Stomach (tissue), 19 donors: ENCODE measurements at places on chromosomes 12 and 14.

DNA sequence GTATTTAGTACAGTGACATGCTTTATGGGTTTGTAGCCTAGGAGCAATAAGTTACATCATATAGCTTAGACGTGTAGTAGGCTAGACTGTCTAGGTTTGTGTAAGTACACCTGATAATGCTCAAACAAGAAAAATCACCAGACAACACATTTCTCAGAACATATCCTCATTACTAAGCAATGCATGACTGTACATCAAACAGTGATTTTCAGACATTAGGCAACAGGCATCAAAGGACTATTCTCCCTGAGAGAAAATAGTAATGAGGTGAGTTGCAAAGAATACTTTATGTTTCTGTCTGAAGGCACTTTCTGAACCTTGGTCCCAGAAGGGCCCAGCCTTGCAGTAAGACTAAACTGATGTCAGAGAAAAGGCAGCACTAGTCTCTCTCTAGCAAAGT, 48.4 kb upstream of the SYT10 start:
- no peak overlapping the region for H3K4me3 ChIP-seq
- DNase-seq, result no peak
- no peaks in the 10 kb centered on the region for H3K36me3 ChIP-seq
- no peak overlapping the region for H3K27ac ChIP-seq
- no peaks in the 10 kb centered on the region for H3K4me1 ChIP-seq

- no peak overlapping the region for H3K27ac ChIP-seq
- DNase-seq, result no peak
- no peaks in the 10 kb centered on the region for H3K27me3 ChIP-seq
- no peaks in the 10 kb centered on the region for H3K4me1 ChIP-seq
- no peaks in the 10 kb centered on the region for H3K36me3 ChIP-seq
These were observed 190.2 kb downstream of the FSCB start for GRCh38 chr14:44316647-44317440.

- DNase-seq, result no peak
- no peak overlapping the region for H3K4me3 ChIP-seq
- H3K27ac ChIP-seq, result no peak overlapping the region
- peaks cover 21% of the 10 kb centered on the region for H3K4me1 ChIP-seq
- H3K36me3 ChIP-seq, result no peaks in the 10 kb centered on the region
These were observed 19.2 kb downstream of the PELI2 start for GRCh38 chr14:56137453-56137807.

GRCh38 chr12:71848212-71848611, 8.7 kb downstream of the TBC1D15 start:
- H3K27me3 ChIP-seq, result no peaks in the 10 kb centered on the region
- no peak for DNase-seq
- peaks cover 61% of the 10 kb centered on the region for H3K4me1 ChIP-seq
- H3K4me3 ChIP-seq, result no peak overlapping the region
- no peak overlapping the region for H3K27ac ChIP-seq

DNA sequence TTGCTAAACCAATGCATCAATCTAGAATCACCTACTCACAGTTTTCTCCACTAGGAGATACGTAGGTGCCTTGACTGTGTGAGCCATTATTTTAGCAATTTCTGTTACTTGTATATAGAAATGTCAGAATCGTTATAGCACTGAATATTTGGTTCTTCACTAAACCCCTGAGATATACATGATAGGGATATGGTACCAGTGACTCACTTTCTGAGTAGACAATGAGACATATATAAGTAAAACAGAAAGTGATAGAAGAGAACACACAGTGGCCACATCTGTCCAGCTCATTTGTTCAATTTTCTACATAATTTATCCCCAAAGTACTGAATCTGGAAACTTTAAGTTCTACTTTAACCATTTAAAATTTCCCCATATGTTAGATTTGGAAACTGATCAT, 1505.5 kb upstream of the TMEM132C start:
- H3K36me3 ChIP-seq, result no peaks in the 10 kb centered on the region
- H3K27ac ChIP-seq, result no peak overlapping the region
- DNase-seq, result no peak
- H3K4me3 ChIP-seq, result no peak overlapping the region

- no peaks in the 10 kb centered on the region for H3K27me3 ChIP-seq
- H3K4me3 ChIP-seq, result no peak overlapping the region
- H3K4me1 ChIP-seq, result peaks cover 10% of the 10 kb centered on the region
These were observed 90.2 kb downstream of the NTN4 start for GRCh38 chr12:95700316-95700785.

GRCh38 chr12:123621101-123621500, 12.4 kb downstream of the EIF2B1 start:
- no peak overlapping the region for H3K27ac ChIP-seq
- H3K4me3 ChIP-seq, result no peak overlapping the region
- H3K4me1 ChIP-seq, result no peaks in the 10 kb centered on the region
- peaks cover 83% of the 10 kb centered on the region for H3K36me3 ChIP-seq
- DNase-seq, result no peak
- no peaks in the 10 kb centered on the region for H3K27me3 ChIP-seq

GRCh38 chr12:76206677-76207072, 122.2 kb upstream of the NAP1L1 start:
- H3K27ac ChIP-seq, result no peak overlapping the region
- H3K4me1 ChIP-seq, result no peaks in the 10 kb centered on the region
- H3K4me3 ChIP-seq, result no peak overlapping the region
